ENCODE measurements at places on chromosomes 7 and 10.
A peak's percentile ranks its signal among the peaks of the same experiment; 100 is the strongest.

DNA sequence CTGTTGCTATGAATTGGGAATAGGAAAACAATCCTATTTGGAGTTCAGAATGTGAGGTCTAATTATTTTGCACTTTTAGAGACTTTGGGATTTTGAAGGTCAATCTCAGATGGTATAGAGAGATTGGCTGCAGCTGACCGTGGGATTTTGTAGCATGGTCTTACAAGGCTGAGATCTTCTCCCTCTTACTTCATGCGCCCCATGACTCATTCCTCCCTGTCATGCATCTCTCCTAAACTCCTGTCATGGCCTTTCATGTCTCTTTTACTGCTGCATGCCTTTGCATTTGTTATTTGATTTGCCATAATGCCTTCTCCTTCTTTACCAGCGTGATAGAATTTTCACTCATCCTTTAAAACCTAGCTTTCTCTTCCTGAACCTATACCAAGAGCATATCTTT is 133.1 kb downstream of the BBS9 start:
- no peak overlapping the region for H3K4me3 ChIP-seq
- no peaks in the 10 kb centered on the region for H3K36me3 ChIP-seq
- H3K27ac ChIP-seq: no peak overlapping the region
- H3K4me1 ChIP-seq: no peaks in the 10 kb centered on the region
- DNase-seq: no peak

DNA sequence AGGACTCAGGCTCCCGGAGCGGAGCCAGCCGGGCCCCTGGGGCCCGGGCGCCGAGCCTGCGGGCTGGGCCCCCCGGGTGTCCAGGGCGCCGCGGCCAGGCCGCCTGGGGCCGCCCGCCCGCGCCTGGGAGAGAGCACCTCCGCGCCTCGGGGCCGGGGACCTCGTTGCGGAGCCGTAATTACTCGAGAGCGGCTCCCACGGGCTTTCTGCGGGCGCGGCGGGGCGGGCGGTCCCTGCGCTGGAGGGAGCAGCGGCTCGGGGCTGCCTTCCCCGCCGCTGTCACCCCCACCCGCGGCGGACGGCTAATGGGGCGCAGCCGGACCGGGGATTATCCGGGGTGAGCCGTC is 1.5 kb downstream of the GNB2 start:
- peak overlapping the region; percentile 83 for H3K27ac ChIP-seq
- DNase-seq: peak; percentile 29
- H3K36me3 ChIP-seq: peaks cover 39% of the 10 kb centered on the region
- H3K27me3 ChIP-seq: no peaks in the 10 kb centered on the region
- H3K4me3 ChIP-seq: peak overlapping the region; percentile 80

DNA sequence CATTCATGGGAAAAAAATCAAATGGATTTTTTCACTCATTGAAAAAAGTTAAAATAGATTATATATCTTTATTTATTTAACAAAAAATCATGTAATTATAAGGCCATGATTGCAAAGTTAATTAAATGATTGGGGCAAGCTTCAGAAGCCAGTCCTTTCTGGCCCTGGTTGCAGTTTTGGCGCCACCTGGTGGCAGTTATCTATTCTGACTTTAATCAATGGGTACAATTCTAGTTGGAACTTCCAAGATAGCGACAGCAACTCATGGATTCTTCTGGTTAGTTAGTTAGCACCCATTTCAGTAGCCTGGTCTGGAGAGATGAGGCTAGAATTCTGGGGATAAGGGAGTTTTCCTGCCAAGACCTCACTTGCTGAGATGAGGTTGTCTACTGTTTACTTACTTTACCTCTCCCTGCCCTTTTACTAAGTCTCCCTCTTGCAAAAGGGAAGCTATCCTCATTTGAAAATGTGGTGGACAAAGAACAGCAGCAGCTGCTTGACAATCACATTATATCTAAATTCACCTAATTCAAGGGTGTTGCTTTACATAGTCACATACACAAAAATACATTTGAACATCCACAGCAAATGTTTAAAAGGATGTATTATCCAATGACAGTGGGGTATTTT is 42.3 kb downstream of the NOC3L start:
- no peak overlapping the region for H3K27ac ChIP-seq
- no peaks in the 10 kb centered on the region for H3K27me3 ChIP-seq
- H3K4me3 ChIP-seq: no peak overlapping the region
- no peaks in the 10 kb centered on the region for H3K4me1 ChIP-seq

DNA sequence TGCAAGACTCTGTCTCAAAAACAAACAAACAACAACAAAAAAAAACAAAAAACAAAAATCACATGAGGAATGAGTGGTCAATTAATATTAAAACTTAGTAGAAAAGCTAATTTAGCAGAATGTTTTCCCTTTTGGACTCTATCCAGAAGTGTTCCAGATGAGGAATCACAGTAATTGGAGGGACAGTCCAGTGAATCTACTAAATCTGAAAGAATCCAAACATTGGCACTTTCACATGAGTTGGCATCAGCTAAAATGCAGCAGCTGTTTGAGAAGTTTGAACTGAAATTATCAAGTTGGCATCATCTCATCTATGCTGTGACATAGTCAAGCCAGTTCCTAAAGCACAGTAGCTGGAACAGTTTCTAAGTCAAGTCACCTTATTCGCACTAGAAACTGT is 367.8 kb downstream of the PPP1R3A start:
- H3K4me3 ChIP-seq: no peak overlapping the region
- DNase-seq: no peak
- H3K4me1 ChIP-seq: no peaks in the 10 kb centered on the region
- H3K27me3 ChIP-seq: no peaks in the 10 kb centered on the region

GRCh38 chr7:94216944-94217461 is 177.7 kb upstream of the COL1A2 start:
- H3K4me3 ChIP-seq: no peak overlapping the region
- no peaks in the 10 kb centered on the region for H3K36me3 ChIP-seq
- no peak overlapping the region for H3K27ac ChIP-seq

GRCh38 chr7:21805791-21806190 is 139.9 kb downstream of the CDCA7L start:
- no peaks in the 10 kb centered on the region for H3K27me3 ChIP-seq
- no peaks in the 10 kb centered on the region for H3K36me3 ChIP-seq
- no peak overlapping the region for H3K27ac ChIP-seq

GRCh38 chr7:40098810-40099209 is 35.6 kb downstream of the MPLKIP start:
- no peak overlapping the region for H3K4me3 ChIP-seq
- H3K36me3 ChIP-seq: no peaks in the 10 kb centered on the region
- no peaks in the 10 kb centered on the region for H3K27me3 ChIP-seq

- no peaks in the 10 kb centered on the region for H3K4me1 ChIP-seq
- peaks cover 6% of the 10 kb centered on the region for H3K27me3 ChIP-seq
- no peaks in the 10 kb centered on the region for H3K36me3 ChIP-seq
- H3K4me3 ChIP-seq: no peak overlapping the region
These were observed 83.6 kb downstream of the KCNMA1 start for GRCh38 chr10:77553966-77554365.

GRCh38 chr7:123054357-123055133 is 59.0 kb upstream of the TAS2R16 start:
- no peaks in the 10 kb centered on the region for H3K36me3 ChIP-seq
- no peak for DNase-seq
- H3K4me3 ChIP-seq: no peak overlapping the region
- H3K4me1 ChIP-seq: no peaks in the 10 kb centered on the region
- H3K27me3 ChIP-seq: no peaks in the 10 kb centered on the region
- H3K27ac ChIP-seq: no peak overlapping the region

DNA sequence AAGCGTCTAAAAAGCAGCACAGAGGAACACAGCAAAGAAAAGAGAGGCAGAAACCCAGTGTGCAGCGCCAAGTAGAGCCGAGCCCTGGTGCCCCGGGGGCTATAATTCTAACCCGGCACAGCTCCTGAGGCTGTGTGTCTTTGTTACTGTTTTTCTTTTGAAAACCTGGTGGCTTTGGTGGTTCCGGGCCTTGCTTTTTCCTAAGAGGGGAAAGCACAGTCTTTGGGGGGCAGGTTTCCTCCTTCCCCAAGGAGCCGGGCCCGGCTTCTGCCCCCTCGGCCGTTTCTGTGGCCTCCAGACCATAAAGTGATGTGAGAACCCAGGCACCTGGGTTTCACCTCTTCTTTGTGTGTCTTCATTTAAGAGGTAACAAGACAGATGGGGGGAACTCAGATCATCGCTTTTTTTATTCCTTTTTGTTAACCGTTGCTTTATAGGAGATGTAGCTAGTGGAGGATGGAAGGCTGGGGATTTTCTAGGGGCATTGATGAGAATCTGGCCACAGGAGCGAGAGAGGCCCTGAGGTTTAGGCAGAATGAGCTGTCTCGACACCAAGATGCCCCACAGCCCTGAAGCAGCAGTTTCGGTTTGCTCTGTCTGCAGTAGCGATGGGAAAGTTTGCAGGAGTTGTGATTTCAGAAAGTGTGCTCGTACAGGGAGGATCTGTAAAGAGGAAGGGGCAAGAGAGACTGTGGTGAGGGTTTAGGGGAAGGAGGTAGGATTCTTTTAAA is 367.8 kb upstream of the GALNT17 start:
- no peaks in the 10 kb centered on the region for H3K4me1 ChIP-seq
- peaks cover 16% of the 10 kb centered on the region for H3K36me3 ChIP-seq
- H3K4me3 ChIP-seq: no peak overlapping the region
- no peaks in the 10 kb centered on the region for H3K27me3 ChIP-seq

GRCh38 chr7:157438121-157439025 is 101.6 kb downstream of the DNAJB6 start:
- no peaks in the 10 kb centered on the region for H3K36me3 ChIP-seq
- H3K4me1 ChIP-seq: peaks cover under 1% of the 10 kb centered on the region
- no peak for DNase-seq
- no peak overlapping the region for H3K27ac ChIP-seq
- H3K4me3 ChIP-seq: no peak overlapping the region

DNA sequence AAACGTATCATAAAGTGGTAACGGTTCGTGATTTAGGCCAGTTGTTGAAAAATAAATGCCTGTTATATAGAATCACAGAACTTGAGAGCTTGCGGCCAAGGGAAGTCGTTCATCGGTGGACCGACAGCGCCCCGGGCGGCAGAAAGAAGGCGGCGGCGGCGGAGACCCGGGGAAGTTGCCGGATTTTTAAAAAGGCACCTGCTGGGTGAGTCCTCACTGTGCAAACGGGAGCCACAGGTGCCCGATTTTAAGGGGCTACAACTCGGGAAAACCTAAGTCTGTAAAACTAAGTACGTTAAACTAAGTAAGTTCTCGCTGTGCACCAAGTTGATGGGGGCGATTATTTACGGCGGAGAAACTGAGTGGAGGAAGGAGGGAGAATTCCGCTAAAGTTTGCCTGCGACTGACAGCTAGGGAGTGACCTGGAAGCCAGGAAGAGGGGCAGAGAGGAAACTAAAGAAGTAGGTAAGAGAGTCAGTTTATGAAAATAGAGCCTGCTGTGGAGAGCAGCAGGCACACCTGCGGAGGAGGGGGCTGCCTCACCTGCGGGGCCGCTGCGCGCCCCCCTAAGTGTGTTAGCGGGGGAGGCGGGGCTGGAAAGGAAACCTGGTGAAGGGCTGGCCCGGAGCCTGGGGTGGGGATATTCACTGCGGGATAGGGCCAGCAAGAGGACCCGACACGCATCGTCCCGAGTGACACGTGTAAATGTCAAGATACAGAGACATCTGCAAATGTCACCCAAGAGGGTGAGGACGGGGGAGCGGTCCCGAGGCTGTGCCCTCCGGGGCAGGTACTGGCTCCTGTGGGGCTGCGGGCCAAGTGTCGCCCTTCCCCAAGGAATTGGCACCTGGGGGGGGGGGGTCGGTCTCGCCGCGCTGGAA is 996 bp downstream of the ADAM12 start:
- no peaks in the 10 kb centered on the region for H3K36me3 ChIP-seq
- H3K4me1 ChIP-seq: peaks cover 2% of the 10 kb centered on the region
- no peak for DNase-seq
- peaks cover 12% of the 10 kb centered on the region for H3K27me3 ChIP-seq
- H3K27ac ChIP-seq: no peak overlapping the region

DNA sequence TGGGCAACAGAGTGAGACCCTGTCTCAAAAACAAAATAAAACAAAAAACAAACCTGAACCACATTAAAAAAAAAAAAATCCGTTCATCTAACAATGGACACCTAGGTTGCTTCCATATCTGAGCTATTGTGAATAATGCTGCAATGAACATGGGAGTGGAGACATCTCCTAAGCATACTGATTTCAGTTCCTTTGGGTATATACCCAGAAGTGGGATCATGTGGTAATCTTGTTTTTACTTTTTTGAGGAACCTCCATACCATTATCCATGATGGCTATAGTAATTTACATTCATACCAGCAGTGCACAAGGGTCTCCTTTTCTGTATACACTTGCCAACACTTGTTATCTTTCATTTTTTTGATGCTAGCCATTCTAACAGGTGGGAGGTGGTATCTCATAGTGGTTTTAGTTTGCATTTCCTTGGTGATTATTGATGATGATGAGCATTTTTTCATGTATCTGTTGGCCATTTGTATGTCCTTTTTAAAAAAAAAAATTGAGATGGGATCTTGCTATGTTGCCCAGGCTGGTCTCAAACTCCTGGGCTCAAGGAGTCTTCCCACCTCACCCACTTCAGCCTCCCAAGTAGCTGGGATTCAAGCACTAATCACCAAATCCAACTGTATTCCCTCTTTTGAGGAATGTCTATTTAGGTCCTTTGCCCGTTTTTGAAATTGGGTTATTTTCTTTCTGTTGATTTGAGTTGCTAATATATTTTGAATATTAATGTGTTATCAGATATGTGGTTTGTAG is 17.5 kb downstream of the CDK13 start:
- no peak overlapping the region for H3K27ac ChIP-seq
- DNase-seq: no peak
- H3K27me3 ChIP-seq: no peaks in the 10 kb centered on the region
- H3K4me1 ChIP-seq: peaks cover 15% of the 10 kb centered on the region
- no peak overlapping the region for H3K4me3 ChIP-seq
- no peaks in the 10 kb centered on the region for H3K36me3 ChIP-seq

GRCh38 chr10:116170815-116171250 is 102.2 kb downstream of the GFRA1 start:
- no peak overlapping the region for H3K4me3 ChIP-seq
- H3K4me1 ChIP-seq: no peaks in the 10 kb centered on the region
- no peak overlapping the region for H3K27ac ChIP-seq
- no peak for DNase-seq

DNA sequence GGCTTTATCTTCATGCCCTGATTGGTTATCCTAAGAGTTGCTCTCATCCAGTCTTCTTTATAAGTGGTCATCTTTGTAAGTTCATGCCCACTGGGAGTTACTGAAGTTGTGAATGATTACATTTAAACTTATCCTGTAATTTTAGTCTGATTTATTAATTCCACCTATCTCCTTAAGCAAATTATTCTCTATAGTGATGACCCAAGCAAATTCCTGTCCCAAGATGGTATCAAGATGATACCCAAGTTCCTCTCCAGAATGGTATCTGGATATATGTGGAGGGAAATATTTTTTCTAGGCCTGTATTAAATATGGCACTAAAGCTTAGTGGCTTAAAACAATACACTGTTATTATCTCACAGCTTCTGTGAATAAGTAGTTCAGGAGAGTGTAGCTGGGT is 22.6 kb upstream of the VOPP1 start:
- H3K4me3 ChIP-seq: no peak overlapping the region
- H3K4me1 ChIP-seq: peaks cover 19% of the 10 kb centered on the region
- peaks cover 27% of the 10 kb centered on the region for H3K27me3 ChIP-seq
- no peak overlapping the region for H3K27ac ChIP-seq
- DNase-seq: no peak
- H3K36me3 ChIP-seq: no peaks in the 10 kb centered on the region

GRCh38 chr10:63591600-63592379 is 70.6 kb downstream of the REEP3 start:
- H3K36me3 ChIP-seq: no peaks in the 10 kb centered on the region
- no peak overlapping the region for H3K4me3 ChIP-seq
- H3K27ac ChIP-seq: no peak overlapping the region
- DNase-seq: no peak
- no peaks in the 10 kb centered on the region for H3K4me1 ChIP-seq
